ENCODE measurements at places on chromosomes 12 and 14.
A peak's percentile ranks its signal among the peaks of the same experiment; 100 is the strongest.

- DNase-seq: no peak
Observed at GRCh38 chr14:43914041-43914693, 592.9 kb downstream of the FSCB start.

DNA sequence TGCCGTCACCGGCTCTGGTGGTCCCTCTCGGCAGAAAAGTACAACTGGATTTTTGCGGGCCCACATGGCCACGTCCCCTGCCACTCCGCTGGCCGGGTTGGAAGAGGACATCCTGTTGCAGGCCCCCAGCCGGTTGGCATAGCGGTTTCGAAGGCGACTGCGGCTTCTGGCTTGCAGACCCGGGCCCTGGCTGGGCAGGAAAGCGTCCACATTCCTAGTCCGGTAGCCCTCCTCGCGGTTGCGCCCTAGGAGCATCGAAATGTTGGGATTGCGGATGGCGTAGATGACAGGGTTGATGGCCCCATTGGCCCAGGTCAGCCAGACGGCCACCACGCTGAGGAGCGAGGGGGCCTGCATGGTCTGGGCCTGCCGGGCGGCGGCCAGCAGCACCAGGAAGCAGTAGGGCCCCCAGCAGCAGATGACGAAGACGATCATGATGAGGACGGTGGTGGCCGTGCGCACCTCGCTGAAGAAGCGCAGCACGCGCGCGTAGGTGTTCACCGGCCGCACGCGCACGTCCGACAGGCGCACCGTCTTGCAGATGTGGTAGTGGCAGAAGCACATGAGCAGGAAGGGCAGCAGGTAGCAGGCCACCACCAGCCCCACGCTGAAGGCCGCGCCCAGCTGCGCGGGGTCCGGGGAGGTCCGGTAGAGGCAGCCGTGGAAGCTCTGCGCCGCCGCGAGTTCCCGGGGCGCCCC is 1.2 kb downstream of the GPR135 start:
- DNase-seq: no peak

DNA sequence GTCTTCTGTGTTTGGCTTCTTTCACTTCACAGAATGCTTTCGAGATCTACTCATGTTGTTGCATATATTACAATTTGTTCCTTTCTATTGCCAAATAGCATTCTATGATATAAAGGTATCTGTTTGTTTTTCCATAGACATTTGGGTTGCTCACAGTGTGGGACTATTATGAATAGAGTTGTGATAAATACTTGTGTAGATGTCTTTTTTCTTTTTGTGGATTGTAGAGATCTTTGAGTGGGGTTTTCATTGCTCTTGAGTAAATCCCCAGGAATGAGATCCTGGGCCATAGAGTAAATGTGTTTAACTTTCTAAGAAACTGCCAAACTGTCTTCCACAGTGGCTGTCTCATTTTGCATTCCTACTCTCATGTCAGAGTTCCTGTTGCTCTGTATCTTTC is 24.9 kb upstream of the CEBPE start:
- no peak for DNase-seq

DNA sequence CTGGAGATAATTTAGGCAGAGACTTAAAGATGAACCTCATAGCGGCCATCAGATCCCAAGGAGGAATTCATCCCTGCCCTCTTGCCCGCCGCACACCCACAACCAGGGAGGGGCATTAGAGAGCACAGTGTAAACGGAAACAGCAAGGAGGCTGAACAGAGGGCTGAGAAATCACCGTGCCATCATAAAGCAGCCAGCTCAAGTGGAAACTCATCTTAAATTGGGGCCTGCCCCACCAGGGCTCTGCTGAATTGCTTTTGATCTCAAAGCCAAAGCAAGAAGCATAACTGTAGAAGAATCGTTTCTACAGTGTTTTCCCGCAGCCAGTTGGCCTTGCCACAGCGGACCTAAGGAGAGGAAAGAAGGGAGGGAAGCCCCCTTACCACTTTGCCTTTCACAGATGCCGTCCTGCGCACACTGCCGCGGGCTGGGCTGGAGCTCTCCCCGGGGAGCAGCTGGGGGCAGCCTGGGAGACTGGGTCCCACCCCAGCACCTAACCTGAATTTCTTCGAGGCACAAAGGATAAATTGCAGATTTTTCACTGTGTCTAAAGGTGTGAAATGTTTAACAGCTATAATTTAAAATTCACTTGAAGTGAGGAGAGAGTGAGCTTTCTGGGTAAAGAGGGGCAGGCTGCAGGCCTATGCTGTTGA is 51.8 kb upstream of the MMP17 start:
- no peak for DNase-seq

DNA sequence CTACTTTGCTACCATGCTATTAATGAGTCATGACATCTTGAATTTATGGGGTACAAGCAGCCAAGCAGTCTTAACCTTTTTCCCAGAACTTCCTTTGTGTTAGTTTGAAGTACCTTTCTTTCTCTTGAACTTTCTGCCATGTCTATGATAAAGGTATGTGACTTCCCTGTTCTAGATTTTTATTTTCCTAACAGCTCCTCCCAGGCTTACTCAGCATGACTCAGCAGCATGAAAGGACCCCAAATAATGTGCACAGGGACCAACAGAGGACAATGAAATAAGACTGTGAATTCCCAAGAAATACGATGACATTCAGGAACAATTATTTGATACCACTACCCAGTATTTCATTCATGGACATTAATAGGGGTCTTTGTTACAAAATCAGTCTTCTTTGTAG is 60.0 kb downstream of the TTC6 start:
- peak; percentile 35 for DNase-seq

DNA sequence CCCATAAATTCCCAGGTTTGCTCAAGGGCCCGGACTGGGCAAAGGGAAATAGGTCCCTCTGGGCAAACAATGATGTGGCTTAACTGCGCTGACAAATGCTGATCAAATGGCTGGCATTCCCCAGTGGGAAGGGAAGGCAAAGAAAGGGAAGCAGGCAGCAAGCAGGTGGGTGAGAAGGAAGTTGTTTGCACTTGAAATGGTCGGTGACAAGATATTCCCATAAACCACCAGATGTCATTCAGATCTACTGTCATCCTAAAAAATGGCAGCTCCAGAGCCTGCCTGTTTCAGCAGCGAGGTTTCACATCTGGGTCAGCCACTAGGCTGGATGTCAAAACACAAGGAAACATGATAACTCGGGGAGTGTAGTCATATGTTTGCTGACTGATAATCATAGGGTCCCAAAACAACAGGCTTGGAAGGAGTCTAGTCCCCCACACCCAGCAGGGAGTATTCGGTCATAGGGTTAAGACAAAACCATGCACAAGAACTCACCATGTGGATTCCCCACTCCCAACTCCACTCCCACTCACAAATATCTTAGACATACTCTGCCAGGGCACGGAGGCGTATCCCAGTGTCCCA is 37.9 kb upstream of the MDM1 start:
- DNase-seq: no peak

- no peak for DNase-seq
Observed at GRCh38 chr12:100170313-100170858, 27.7 kb upstream of the BLTP3B start.

DNA sequence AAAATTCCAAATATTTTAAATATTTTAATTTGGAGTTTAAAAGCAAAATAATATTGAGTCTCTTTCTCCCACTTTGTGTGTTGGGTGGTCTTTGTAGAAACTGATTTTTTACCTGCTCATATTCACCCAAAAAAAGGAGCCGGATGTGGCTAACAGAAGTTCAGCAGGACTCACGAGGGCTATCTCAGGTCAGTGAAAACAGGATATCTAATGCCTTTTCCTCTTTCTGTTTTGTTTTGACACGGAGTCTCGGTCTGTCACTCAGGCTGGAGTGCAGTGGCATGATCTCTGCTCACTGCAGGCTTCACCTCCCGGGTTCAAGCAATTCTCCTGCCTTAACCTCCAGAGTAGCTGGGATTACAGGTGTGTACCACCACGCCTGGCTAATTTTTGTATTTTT is 30.8 kb downstream of the COA8 start:
- DNase-seq: no peak

DNA sequence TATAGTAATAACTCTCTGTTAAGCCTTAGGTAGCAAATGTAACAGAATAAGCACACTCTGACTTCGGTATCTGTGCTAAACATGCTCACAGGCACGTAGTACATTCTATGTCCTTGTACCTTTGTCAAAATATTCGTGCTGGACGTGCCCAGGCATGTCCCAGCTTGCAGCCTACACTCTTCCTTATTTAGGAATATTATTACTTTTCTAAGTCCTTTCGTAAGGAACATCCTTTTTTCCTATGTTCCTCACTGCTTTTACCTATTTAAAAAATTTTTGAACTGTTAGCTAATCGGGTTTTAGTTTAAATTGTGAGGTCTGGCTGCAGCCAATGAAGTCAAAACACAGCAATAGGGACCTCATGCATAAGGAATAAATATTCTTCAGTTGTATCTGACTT is 24.1 kb upstream of the UBC start:
- peak; percentile 52 for DNase-seq

DNA sequence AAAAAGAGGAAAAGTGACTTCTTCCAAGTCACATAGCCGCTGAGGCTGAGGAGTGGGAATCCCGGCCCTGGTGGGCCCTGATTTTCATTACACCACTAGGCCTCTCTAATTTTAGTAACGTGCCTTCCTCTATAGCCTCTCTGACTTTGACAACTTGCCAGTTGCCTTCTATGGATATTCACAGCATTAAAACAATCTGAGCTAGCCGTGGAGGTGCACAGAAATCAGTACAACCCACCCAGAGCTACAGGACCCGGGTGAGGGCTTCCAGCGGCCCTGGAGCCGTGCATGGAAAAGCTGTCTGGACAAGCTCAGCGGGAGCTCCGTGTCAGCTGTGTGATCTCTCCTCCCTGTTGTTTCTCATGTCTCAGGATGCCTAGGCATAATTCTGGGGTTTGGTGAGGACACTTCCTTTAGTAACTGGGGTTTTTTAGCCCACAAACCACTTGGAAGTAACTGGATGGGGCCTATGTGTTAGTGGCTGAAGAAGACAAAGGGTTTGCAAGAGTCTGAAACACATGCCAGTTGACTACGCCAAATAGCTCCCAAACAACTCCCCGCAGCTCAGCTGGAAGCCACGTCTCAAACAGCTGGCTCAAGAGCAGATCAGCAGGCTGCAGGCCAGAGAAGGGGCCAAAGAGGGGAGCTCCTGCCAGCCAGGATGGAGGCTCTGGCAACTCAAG is 53.0 kb downstream of the SSH1 start:
- peak; percentile 89 for DNase-seq

DNA sequence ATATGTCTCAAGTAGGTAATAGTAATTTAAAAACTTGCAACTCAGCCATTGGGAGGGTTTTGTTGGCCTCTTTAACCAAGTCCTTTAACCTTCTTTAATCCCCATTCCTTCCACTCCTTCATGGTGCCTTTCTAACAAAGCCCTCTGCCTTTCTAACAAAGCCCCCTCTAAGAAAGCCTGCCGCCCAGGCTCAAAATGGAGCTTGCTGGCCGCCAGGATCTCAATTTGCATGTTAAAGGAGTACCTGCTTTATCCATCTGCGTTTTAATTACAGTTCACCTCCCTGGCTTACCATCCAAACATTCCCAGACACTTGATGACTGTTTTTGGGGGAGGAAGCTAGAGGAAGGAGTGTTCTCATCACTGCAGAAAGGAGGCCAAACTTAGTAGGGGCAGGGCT is 183.4 kb downstream of the PTPN11 start:
- no peak for DNase-seq

GRCh38 chr14:91942128-91942527 is 5.4 kb downstream of the FBLN5 start:
- no peak for DNase-seq

DNA sequence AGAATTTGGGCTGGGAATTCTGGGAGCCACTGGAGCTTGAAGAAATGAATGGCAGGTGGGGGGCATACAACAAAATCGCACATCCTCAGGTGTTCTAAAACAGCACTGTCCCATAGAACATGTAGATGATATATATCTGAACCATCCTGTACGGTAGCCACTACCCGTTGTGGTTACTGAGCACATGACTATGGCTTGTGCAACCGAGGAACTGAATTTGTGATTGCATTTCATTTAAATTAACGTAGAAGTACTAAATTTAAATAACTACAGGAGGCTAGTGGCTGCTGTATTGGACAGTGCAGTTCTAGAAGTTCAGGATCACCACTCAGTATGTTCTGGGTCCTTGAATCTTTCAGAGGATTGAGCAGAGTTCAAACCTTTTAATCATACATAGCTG is 172.4 kb downstream of the PHETA1 start:
- no peak for DNase-seq

GRCh38 chr14:34104489-34105397 is 153.9 kb upstream of the EGLN3 start:
- DNase-seq: peak; percentile 10

- DNase-seq: no peak
Observed at GRCh38 chr14:95341115-95341514, 21.4 kb upstream of the CLMN start.

DNA sequence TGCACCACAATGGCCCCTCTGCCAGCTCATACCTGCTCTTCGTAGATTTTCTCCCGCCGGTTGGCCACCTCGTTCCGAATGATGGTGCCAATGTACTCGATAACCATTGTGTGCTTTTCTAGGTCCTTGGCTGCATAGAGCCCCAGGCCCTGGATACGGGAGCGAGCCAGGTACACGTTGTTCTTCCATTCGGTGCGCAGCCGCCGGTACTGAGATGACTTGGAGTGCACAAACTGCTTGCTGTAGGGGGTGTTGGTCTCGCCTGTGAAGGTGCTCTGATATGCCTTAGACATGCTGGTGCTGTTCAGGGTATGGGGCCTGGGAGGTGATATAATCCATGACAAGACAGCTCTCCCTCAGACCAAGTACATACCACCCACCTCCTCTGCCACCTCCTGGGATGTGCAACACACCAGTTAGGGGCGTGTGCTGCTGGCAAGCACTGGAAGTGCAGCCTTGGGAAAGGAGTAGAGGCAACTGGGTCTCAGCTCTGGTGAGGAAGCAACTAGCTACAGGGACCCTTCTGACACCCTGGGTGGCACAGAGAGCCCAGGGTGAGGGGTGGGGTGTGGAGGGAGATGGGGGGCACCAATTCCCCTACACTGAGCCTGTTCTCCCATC is 4.1 kb upstream of the PRKAG1 start:
- no peak for DNase-seq

DNA sequence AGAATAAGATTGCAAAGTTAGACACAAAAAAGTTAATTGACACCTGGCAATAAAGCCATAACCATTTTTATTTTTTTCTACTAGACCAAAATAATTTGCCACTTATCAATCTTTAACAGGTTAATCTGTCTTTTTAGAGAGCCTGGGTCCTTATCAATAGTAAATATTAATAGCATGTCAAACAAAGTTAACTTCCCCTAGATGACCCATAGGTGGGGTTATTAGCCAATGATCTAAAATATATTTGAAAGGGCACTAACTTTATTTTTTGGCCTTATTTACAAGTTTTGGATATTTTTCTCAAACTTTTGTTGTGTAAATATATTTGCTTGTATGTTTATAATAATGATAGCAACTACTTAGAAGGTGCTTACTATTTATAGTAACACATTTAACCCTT is 3.9 kb downstream of the ANKRD33 start:
- no peak for DNase-seq

GRCh38 chr12:43069768-43070221 is 480.2 kb upstream of the PRICKLE1 start:
- peak; percentile 45 for DNase-seq

- DNase-seq: peak; percentile 49
Observed at GRCh38 chr14:102593061-102593824, 794 bp downstream of the RCOR1 start.

- DNase-seq: peak; percentile 93
Observed at GRCh38 chr12:120534703-120535655, 823 bp downstream of the RNF10 start.

All from iris pigment epithelial cell (primary cell).